ENCODE measurements at places on chromosomes 1 and 21.

GRCh38 chr1:19435851-19436455 lies 49.4 kb downstream of the CAPZB start:
- no peak for DNase-seq

GRCh38 chr1:68128157-68128556 lies 77.7 kb upstream of the DIRAS3 start:
- peak; percentile 30 for DNase-seq

GRCh38 chr1:2956576-2956975 lies 64.7 kb upstream of the ACTRT2 start:
- no peak for DNase-seq

GRCh38 chr21:32463889-32464300 lies 51.4 kb downstream of the EVA1C start:
- DNase-seq = no peak

- DNase-seq = no peak
Measured at GRCh38 chr1:31567956-31568570, 8.3 kb upstream of the TINAGL1 start.

GRCh38 chr1:206472886-206473285 lies 2.6 kb downstream of the IKBKE start:
- no peak for DNase-seq

DNA sequence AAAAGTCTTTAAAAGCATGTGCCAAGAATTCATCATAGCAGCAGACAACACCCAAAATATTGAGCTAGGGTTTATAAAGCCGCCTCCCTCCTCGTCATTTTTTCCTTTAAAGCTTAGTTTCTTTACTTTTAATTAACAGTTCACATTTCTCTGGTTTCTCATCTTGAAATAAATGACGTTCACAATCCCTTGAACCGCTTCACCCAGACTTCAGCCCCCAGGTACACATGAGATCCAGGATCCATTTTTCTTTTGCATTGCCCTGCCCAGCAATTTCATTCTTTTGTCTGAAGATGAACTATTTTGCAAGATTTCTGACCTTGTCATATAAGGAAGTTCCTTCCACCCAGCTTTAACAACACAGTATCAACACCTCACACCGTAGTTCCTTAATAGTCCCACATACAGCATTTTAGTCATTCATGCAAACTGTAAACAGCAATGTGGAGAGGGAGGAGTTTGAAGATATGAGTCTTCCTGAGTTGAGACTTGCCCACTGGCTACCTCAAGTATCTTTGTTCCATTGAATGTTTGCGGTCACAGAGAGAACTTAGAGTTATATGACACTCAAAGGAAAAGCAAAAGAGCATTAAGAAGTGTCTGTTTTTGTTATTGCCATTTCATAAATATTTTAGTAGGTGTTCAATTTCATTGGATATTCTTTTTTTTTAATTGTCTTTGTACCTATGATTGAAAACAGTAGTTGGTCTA lies 35.3 kb upstream of the CACYBP start:
- peak; percentile 97 for DNase-seq

- DNase-seq = no peak
Measured at GRCh38 chr1:43548285-43549271, 17.9 kb downstream of the PTPRF start.

DNA sequence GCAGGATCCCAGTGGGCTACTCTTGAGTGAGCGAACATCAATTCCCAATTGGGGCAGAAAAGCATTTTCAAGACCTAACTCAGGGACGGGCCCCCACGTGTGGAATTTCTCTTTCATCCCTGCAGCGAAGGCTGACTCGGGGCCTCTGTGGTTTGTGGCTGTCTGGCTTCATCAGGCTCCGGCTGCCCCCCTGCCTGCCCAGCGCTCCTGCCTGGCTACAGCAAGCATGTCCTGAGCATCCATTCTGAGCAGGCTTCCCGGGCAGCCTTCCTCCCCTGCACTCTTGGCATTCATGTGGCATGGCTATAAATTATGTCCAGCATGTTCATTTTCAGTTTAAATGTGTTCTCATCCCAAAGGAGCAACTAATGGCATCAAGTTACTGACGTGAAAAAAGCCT lies 588.1 kb downstream of the KIF26B start:
- DNase-seq = no peak

DNA sequence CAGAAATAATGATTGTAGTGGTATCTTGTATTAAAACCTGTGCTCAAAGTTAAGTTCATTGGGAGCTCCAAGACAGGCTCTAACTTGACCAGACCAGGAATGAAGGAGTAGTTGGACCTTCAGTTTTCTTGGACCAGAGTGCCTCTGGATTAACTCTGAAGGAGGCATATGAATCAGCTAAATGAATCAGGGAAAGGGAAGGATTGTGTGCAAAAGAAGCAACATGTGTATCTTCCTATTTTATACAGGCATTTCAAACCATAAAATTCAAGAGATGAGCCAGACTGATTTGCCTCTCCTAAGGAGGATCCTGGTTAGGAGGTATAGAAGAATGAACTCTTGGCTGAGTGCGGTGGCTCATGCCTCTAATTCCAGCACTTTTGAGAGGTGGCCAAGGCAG lies 71.4 kb downstream of the CC2D1B start:
- no peak for DNase-seq

DNA sequence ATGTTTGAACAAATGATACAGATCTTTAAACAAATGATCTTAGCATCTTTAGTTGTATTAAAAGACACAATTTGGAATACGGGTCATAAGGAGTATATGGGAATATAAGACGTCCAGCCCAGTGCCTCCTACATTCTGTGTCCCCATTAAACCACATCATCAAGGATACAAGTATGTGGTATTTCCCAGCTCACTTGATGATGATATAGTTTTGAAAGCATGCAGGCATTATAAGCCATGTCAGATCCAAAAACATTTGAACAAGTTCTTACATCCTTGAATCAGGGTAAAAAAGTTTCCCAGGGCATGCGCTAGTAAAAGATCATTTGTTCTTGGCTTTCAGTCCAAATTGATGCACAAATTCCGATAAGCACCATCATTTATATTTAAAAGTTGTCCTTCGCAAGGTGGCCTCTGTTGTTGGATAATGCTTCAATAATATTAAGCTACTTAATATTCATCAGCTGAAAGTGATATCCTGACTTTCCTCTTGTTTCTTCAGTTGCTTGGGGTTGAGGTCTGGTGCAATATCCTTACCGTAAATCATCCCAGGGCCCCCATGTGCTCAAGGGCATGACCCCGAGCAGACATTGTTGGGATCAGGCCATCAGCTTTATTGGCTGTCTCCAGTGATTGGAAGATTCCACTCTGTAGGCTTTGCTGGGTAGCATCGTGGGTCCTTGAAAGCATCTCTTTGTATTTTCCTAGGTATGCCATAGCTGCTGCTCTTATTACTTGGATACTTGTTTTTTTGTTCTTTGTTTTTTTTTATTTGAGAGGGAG lies 61.8 kb downstream of the CENPF start:
- DNase-seq = no peak

DNA sequence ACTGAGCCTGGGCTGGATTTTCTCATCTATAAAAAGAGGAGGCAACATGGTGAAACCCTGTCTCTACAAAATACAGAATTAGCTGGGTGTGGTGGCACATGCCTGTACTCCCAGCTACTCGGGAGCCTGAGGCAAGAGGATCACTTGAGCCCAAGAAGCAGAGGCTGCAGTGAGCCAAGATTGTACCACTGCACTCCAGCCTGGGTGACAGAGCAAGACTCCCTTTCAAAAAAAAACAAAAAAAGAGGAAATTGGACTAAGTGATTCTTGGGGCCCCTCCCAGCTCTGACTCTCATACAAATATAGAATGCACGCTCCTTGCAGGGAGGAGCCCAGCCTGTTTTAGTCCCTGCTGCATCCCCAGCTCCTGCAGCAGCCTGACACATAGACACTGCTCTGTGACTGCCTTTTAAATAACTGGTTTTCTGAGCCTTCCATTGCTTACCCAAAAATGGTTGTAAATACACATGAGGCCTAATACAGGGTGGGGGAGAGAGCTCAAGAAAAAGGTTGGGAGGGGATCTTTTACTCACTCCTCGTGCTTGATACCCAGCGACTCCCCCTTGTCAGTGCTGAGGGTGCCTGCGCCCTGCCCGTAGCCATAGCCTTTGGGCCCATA lies 17.2 kb downstream of the CSRP1 start:
- peak; percentile 82 for DNase-seq

DNA sequence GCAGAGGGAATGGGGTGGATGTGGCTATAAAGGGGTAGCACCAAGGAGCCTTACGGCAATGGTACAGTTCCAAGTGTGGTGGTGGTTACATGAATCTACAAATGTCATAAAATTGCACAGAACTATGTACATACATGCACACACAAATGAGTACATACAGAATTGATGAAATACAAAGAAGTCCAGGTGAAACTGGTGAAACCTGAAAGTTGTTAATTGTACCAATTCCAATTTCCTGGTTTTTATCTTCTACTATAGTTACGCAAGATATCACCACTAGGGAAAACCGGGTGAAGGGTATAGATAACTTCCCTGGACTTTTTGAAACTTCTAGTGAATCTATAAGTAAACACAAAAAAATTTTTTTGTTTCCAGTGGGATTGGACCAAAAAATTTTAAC lies 18.9 kb downstream of the HSF2BP start:
- peak; percentile 38 for DNase-seq

- no peak for DNase-seq
Measured at GRCh38 chr1:178576841-178577240, 63.9 kb downstream of the TEX35 start.

DNA sequence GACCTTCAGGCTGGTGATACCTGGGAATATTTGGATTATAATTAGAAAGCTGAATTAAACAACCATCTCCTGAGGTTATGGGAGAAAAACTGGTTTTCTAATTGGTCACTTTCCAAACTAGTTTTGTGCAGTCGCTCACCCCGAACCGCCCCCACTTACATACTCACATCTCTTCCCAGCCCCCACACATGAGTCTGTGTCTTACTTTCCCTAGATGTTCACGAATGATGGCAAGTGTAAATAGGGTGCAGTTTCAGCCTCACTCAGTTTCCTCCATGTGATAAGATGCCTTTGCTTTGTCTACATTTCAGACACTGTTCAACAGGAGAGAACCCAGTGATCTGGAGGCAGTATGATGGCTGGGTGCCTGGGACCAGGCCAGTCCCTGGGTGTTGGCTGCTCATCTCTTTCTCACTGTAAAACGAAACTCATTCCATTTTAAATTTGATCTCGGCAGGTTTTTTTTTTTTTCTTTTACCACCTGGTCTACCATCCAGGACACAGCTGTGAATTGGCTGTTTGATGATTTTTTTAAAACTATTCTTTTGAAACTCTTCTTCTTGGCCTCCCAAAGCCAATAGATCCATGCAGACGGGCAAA lies 164.3 kb upstream of the RAB4A start:
- DNase-seq = no peak

GRCh38 chr1:18575620-18576019 lies 55.0 kb upstream of the PAX7 start:
- DNase-seq = peak; percentile 70

DNA sequence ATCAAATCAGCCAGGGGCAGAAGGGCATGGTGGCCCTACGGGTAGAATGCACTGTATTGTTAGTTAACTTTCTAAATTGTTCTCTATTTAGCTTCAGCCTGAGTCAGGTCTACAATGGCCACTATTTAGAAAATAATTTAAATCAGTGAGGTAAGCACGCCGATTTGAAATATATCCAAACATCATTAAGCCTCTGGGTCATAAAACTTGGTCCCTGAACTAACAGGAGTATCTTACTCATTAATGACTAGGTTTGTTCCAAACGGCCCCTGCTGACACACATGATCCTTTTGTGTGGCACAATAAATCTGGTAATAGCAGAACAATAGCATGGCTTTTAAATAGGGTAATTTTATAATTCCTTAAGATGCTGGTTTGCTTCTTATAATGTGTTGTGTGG lies 48.4 kb downstream of the STX6 start:
- DNase-seq = no peak

DNA sequence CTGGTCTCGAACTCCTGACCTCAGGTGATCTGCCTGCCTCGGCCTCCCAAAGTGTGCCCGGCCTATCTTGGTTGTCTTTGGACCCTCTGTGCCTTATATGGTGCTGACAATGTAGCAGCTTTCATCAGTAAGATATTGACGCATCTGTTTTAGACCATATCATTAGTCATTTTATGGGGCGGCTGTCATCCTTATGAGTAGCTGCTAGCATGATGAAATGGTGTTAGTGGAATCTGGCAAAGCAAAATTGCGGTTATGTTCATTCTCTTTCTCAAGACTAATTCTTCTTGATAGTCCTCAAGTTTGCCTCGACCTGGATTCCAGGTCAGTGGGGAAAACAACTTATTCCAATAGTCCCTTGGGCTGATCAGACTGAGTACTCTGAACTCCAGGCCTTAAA lies 199.9 kb downstream of the PRDM2 start:
- DNase-seq = no peak

DNA sequence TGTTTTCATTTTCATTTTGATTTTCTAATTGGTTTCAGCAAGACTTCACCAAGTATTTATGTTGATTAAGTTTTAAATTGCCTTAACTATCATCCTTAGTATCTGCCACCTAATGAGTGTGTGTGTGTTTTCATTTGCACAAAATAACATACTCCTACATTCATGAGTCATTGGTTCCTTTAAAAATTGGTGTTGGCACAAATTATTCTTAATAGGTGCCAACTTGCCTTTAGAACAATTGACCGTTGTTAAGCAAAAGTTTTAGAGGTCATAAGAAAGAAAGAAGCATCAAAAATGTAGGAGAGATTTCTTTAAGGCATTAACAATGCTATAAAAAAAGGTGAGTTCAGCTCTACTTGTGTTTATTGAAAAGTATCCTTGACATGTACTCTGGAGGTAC lies 77.5 kb downstream of the FNBP1L start:
- DNase-seq = no peak

DNA sequence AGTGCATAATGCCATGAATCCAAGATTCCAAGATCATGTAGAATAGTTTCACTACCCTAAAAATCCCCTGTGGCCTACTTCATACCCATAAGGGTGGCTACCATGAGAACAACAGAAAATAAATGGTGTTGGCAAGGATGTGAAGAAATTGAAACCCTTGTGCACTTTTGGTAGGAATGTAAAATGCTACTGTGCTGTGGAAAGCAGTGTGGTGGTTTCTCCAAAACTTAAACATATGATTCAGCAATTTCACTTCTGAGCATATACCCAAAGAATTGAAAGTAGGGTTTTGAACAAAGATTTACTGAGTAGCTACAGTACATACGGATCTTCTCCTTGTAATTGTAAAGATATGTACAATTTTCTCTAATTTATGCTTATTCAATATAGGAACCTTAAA lies 16.0 kb downstream of the FNBP1L start:
- DNase-seq = peak; percentile 41

DNA sequence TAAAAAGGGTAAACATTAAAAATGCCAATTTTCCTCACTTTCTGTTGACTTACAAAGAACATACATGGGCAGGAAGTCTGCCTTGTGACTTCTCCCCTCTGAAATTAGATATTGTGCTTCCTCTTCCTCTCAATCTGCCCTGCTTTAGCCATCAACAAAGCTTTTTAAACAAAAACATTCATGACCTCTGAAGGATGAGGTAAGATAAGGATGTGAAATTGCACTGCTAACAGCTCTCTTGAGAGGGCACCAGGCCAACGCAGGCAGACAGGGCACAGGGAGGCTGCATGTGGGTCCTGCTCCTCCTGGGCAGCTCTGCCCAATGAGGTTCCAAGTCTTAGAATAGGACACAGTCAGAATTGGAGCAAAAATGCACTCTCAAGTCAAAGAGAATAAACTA lies 62.1 kb downstream of the DEGS1 start:
- DNase-seq = peak; percentile 78

- no peak for DNase-seq
Measured at GRCh38 chr1:18211764-18212163, 104.2 kb downstream of the IGSF21 start.

Measured in OCI-M1 (cell line).